Inflammatory macrophage treated with lipopolysaccharide for 1 hour (primary cell): ENCODE measurements at places on chromosomes 5 and 9.

GRCh38 chr9:4750023-4750673, 9.1 kb upstream of the AK3 start:
- peak; percentile 36 for DNase-seq

DNA sequence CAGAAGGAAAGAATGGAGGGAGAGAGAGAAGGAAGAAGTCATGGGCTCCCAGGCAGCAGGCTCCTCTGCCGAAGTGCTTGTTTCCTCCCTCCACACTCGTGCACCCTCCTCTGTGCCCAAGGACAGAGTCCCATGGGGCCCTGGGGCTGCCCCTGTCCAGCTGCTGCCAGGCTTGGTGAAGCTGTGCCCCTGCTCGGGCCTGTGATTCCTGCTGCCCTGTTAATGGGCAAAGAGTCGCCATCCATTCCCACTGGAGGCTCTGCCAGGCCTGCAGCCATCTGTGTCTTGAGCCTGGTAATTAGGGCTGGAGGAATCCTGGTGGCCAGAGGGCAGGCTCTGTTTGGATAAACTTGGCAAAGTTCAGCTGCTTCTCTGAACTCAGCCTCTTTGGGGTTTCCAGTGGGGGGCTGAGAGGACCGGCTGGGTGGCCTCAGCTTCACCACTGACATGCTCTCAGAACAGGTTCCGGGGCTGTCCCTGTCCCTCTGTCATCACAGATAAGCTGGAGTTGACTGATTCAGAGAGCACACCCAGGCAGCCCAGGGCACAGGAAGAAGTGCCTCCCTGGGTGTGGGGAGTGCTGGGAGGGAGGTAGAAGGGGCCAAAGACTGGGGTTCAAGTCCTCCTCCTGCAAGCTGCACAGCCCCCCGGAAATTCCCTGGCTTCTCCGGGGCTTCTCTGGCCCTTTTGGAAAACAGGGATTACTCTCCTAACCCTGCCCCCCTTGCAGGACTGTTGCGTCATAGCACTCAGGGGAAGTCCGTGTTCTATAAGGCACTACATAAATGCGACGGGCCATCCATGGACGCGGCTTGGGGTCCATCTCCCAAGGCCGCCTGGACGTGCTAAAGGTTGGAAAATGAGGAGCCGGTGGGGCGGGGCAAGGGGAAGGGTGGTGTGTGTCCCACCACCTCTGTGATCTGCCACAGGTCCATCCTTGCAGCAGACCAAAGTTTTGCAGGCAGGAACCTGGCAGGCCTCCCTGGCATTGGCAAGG, 154.8 kb downstream of the PAX5 start:
- DNase-seq: no peak

DNA sequence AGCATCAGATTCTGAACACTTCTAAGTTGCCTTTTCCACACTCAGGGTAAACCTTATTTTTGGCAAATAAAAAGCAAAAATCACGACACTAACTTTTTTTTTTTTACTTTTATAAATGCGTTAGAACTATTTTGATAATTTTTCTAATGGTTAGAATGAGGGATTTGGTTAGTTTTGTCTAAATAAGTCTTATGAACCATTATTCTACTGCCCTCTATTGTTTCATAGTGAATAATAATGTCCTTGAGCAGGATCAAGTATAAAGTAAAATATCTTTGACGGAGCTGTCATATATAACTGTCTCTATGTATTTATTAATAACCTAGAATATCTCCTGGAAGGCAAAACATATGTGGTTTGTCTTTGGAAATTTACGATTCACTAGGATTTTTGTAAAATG, 631.8 kb downstream of the GABRG2 start:
- no peak for DNase-seq

DNA sequence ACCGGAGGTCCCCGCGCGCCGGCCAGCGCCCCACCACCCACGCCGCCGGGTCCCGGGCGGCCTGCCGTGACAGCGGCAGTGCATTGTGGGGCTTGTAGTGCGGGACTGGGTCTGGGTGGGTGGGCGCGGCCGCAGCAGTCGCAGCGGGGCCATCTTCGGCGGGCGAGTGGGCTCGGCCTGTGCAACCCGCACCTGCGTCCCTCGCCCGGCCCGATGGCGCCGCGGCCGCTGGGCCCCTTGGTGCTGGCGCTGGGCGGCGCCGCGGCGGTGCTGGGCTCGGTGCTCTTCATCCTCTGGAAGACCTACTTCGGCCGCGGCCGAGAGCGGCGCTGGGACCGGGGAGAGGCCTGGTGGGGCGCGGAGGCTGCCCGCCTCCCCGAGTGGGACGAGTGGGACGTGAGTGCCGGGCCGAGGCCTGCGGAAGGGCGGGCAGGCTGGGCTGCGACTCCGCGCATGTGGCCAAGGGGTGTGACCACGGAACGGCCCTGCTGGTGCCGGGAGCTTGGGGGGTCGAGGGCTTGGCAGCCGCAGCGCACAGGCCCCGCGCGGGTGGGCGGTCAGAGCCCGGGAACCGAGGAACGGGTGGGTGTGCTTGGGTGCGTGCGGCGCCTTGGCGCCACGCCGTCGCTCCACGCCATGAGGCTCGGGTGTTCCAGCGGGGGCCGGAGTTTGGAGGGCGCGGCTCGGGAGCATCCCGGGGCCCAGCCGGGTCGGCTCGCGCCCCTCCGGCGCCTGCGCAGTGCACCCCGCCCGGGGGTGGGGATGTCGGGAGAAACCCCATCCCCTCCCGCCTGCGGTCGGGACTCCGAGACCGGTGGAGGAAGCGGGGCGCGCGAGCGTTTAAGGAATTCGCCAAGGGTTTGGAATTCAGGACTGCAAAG, at the start of gene ARL10:
Gene ARL10, plus strand, starts transcription at position 137 of the 881 bp plus-strand sequence. Its CDS starts 77 bp downstream, at position 214.
- DNase-seq: peak; percentile 19

GRCh38 chr5:129271308-129271707, 176.8 kb downstream of the ISOC1 start:
- no peak for DNase-seq

DNA sequence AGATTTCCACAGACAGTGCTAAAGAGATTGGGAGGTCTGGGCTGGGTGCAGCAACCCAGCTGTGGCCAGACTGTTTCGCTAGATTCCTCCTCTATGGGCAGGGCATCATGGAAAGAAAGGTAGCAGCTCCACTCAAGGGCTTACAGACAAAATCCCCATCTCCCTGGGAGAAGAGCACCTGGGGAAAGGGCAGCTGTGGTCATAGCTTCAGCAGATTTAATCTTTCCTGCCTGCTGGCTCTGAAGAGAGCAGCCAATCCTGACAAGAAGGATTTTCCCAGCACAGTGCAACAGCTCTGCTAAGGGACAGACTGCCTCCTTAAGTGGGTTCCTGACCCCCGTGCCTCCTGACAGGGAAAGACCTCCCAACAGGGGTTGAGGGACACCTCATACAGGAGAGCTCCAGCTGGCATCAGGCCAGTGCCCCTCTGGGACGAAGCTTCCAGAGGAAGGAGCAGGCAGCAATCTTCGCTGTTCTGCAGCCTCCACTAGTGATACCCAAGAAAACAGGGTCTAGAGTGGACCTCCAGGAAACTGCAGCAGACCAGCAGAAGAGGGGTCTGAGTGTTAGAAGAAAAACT, 1379.3 kb upstream of the ACO1 start:
- DNase-seq: no peak

DNA sequence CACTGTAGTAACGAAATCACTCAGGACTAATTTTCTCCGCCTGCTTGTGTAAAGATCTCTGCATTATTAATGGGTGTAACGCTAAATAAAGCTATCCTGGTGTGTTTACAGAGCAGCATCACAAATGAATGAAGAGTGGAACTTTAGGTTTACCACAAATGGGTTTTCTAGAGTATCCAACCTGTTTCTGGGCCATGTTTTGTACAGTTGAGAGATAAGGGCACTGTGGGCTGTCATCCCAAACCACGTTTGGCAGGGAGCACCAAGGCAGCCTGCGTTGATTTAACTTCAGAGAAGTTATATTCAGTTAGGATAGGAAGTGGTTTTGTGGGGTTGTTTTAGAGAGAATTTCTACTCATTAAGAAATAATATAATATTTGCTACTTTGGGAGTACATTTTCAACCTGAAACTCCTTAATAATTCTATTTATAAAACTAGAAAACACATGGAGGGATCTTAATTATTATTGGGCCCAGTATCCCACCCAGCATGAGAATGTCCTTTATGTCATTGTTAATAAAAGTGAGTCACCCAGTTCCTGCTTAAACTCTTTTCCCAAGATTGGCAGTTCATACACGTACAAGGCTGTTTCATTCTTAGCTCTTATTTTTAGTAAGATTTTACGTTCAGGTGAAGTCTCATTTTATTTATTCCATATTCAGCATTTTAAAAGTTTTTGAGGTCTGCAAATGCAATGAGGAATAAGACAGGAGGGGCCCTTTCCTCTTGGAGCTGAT, 8.0 kb downstream of the KCNN2 start:
- DNase-seq: no peak

- peak; percentile 91 for DNase-seq
Observed at GRCh38 chr5:108381954-108382783, at the start of gene FBXL17. Gene FBXL17, minus strand, starts transcription at chr5:108382098.

- no peak for DNase-seq
Observed at GRCh38 chr9:14405176-14405706, 91.3 kb upstream of the NFIB start.

DNA sequence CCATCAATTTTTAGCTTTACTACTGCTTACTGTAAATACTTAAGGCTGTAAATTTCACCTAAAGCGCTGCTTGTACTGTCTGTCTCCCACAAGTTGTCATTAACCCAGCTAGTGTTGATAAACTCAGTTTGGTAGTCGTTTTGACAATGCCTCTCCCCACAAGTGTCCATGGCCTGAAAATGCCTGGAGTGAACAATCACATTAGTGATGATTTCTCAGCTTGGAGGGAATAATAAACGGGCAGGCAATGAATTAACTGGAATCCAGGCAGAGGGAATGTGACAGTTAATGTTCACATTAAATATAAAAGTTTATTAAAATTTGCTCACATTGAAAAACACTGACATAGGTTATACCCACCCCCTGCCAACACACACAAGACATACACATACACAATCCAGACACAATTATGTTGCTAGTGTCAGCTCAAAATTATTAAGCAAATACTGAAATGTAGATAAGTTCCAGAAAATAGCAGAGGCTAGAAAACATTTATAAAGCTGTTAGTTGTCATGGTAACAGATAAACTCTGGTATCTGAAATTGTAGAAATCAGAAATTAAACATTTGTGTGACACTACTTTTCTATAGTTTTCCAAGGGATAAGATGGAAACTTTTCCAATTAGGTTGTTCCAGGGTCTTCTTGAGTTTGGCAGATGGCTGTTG, 341.9 kb downstream of the DIRAS2 start:
- DNase-seq: no peak

DNA sequence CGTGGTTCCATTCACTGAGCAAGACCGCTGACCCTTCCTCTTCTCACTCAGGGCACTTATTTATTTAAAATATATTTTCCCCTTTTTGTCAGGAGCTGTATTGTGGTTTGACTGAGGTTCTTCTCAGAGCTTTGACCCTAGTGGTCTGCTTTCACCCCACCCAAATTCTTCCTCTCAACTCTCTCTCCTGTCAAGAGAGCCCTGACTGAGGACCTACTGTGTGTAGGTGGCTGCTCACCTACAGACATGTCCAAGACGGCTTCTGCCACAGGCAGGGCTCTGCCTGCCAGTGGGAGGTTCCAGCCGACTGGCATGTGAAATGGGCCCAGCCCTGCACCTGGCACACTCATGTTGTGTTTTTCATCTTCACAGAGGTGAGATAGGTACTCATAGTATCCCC, 5.2 kb downstream of the DCANP1 start:
- no peak for DNase-seq

- no peak for DNase-seq
Observed at GRCh38 chr5:176734756-176735342, 75.5 kb upstream of the UNC5A start.

GRCh38 chr9:123763910-123764588, 165.9 kb downstream of the DENND1A start:
- DNase-seq: no peak

GRCh38 chr9:90140131-90140818, 502.3 kb downstream of the DIRAS2 start:
- no peak for DNase-seq
